Stimulated activated CD8-positive, alpha-beta memory T cell treated with anti-CD3 and anti-CD28 coated beads, Interleukin-2, amount 100 ng/mL, for 48 hours (primary cell): ENCODE measurements at places on chromosomes 3 and 15.
A peak's percentile ranks its signal among the peaks of the same experiment; 100 is the strongest.

GRCh38 chr3:160129459-160130061 lies 95.7 kb upstream of the C3orf80 start:
- DNase-seq: no peak

- DNase-seq: no peak
Observed at GRCh38 chr15:73822998-73823397, 50.4 kb upstream of the TBC1D21 start.

GRCh38 chr15:85494048-85494777 lies 113.8 kb downstream of the AKAP13 start:
- no peak for DNase-seq

DNA sequence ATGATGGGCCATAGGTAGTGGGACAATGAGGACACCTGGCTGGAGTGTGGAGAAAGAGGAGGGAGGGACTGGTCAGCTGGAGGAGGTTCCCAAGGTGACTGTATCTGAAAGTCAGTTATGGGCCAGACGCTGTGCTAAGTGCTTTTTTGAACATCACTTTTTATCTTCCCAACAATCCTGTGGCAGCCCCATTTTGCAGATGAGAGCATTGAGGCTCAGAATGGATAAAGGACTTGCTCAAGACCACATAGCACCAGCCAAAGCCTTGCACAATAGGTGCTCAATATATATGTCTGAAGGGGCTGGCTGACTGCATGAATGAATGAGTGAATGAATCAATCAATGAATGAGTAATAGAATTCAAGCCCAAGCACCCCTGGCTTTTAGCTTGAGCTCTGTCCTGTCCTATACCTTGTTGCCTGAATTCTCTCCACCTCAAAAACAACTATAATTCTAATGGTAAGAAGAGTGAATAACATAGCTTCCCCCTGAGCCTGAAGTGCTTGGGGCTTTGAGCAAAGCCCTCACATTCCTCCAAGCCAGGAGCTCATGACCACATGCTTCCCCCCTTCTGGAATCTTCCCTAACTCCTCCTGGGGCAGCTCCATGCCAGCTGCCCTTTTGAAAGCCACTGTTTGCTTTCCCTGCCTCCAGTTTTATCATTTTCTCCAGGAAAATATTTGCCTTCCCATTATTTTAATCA lies 150.9 kb downstream of the RPLP1 start:
- DNase-seq: no peak

GRCh38 chr3:190384309-190384756 lies 3.6 kb upstream of the CLDN16 start:
- peak; percentile 0 for DNase-seq

DNA sequence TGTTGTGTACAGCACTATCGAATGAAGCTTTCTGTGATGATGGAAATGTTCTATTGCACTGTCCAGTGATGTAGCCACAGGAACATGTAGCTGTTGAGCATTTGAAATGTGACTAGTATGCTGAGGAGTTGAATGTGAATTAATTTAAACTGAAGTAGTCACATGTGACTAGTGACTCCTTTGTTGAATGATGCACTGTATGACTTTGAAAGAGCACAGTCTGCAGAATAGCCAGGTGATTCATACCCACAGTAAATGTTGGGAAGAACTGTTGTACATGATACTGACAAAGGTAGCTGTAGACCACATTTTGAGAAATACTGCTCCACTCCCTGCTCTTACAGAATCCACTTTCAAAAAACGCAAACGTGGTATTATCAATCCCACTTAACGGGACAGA lies 34.0 kb upstream of the ACTL6A start:
- no peak for DNase-seq

- no peak for DNase-seq
Observed at GRCh38 chr3:4398120-4398940, 68.7 kb downstream of the SUMF1 start.

GRCh38 chr3:184568924-184569829 lies 7.6 kb downstream of the EPHB3 start:
- DNase-seq: no peak
